ENCODE measurements at places on chromosomes 16 and 17.

DNA sequence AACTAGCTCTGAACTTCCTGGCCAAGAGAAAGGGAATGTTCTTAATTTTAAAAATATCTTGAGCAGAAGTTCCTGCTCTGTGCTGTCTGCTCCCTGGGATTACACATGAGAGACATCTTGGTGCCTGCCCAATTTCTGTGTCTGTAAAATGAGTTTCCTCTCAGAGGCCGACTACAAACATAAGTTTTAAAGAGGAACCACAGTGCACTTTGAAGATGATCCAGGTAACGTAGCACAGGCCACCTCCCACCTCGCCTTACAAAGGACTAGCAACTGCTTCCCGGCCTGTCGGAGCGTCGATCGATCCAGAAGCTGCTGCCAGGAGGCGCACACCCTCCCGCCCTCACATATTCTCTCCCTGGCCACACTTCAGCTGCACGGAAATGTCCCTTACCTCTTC, 55.0 kb upstream of the ATP2A3 start:
- DNase-seq = no peak

- no peak for DNase-seq
These were observed at the start of gene ABCC11 for GRCh38 chr16:48247311-48247710. TSS of gene ABCC11 (minus strand) at chr16:48247539. CDS start at chr16:48231921, 15,618 bp downstream.

- DNase-seq = no peak
These were observed 15.3 kb downstream of the CORO7 start for GRCh38 chr16:4401094-4401501.

- no peak for DNase-seq
These were observed 82.5 kb downstream of the PCTP start for GRCh38 chr17:55833306-55833705.

Data from stimulated activated CD4-positive, alpha-beta T cell treated with anti-CD3 and anti-CD28 coated beads, Interleukin-15, amount 100 ng/mL, for 1 hour (primary cell).